Tibial nerve (tissue), 4 donors: ENCODE measurements at places on chromosomes 16 and 17.
A peak's percentile ranks its signal among the peaks of the same experiment; 100 is the strongest.

GRCh38 chr17:51643702-51644490 is 383.6 kb downstream of the UTP18 start:
- no peak for DNase-seq
- H3K27me3 ChIP-seq, result no peaks in the 10 kb centered on the region
- no peak overlapping the region for H3K27ac ChIP-seq
- no peaks in the 10 kb centered on the region for H3K36me3 ChIP-seq
- H3K4me1 ChIP-seq, result no peaks in the 10 kb centered on the region

- H3K4me3 ChIP-seq, result no peak overlapping the region
- H3K27ac ChIP-seq, result no peak overlapping the region
- H3K36me3 ChIP-seq, result no peaks in the 10 kb centered on the region
- H3K27me3 ChIP-seq, result no peaks in the 10 kb centered on the region
- DNase-seq, result no peak
Observed at GRCh38 chr17:73359987-73360410, 48.2 kb upstream of the CDC42EP4 start.

- H3K4me1 ChIP-seq, result no peaks in the 10 kb centered on the region
- no peak overlapping the region for H3K4me3 ChIP-seq
- no peaks in the 10 kb centered on the region for H3K27me3 ChIP-seq
- DNase-seq, result no peak
Observed at GRCh38 chr16:78570399-78571141, 471.1 kb downstream of the WWOX start.

DNA sequence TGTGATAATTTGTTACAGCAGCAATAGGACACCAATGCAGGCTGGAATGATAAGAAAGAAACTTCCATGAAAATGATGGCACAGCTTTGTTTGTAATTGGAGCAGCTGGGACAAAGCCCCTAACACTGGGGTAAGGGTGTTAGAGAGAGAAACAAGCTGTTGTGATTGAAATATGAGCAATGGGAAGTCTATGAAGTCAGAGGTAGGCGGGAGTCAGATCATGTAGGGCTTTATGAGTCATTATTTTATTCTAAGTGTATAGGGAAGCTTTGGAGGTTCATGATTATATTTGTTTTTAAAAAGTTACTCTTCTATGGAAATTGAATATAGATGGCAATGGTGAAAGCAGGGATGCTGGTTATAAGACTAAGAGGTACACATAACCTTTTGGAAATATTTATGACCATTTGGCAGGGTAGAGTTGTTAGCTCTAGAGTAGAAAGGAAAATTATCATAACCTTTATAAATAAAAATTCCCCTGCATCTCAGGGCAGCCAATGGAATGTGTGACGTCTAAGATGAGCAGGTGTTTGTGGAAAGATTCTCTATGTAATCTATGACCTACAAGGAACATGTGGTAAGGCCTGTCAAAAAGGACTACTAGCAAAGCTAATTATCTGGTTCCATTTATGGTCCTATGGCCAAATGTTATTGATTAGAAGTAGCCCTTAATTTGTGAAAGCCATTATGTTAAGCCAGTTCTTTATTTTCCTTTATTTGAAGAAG is 85.6 kb downstream of the KCNJ2 start:
- H3K4me1 ChIP-seq, result no peaks in the 10 kb centered on the region
- no peaks in the 10 kb centered on the region for H3K36me3 ChIP-seq
- no peak overlapping the region for H3K4me3 ChIP-seq
- no peak for DNase-seq

DNA sequence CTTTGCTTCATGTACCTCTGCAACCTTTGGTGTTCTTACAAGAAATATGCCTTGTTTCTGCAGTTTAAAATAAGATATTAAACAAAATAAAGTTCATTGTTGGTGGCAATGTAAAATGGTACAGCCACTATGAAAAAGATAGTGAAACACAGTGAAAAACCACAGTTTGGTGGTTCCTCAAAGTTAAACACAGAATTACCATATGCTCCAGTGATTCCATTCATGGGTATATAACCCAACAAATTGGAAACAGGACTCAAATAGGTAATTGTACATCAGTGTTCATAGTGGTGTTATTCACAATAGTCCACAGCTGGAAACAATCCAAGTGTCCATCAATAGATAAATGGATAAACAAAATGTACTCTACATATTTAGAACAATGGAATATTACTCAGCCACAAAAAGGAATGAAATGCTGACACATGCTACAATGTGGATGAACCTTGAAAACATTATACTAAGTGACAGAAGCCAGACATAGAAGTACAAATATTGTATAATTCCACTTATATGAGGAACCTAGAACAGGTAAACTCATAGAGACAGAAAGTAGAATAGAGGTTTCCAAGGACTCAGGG is 49.2 kb downstream of the CUEDC1 start:
- no peaks in the 10 kb centered on the region for H3K36me3 ChIP-seq
- DNase-seq, result no peak
- no peak overlapping the region for H3K4me3 ChIP-seq
- H3K27ac ChIP-seq, result peak overlapping the region; percentile 72
- peaks cover 55% of the 10 kb centered on the region for H3K4me1 ChIP-seq

- no peak overlapping the region for H3K27ac ChIP-seq
- H3K27me3 ChIP-seq, result no peaks in the 10 kb centered on the region
- H3K4me3 ChIP-seq, result no peak overlapping the region
- DNase-seq, result no peak
- no peaks in the 10 kb centered on the region for H3K36me3 ChIP-seq
Observed at GRCh38 chr17:52828621-52829020, 670.1 kb upstream of the CA10 start.

GRCh38 chr16:28081391-28081968 is 18.0 kb upstream of the GSG1L start:
- H3K4me3 ChIP-seq, result no peak overlapping the region
- H3K27me3 ChIP-seq, result no peaks in the 10 kb centered on the region
- DNase-seq, result no peak

- H3K36me3 ChIP-seq, result no peaks in the 10 kb centered on the region
- no peak overlapping the region for H3K27ac ChIP-seq
- no peak overlapping the region for H3K4me3 ChIP-seq
- no peaks in the 10 kb centered on the region for H3K4me1 ChIP-seq
Observed at GRCh38 chr16:87823181-87823929, 46.0 kb downstream of the SLC7A5 start.

DNA sequence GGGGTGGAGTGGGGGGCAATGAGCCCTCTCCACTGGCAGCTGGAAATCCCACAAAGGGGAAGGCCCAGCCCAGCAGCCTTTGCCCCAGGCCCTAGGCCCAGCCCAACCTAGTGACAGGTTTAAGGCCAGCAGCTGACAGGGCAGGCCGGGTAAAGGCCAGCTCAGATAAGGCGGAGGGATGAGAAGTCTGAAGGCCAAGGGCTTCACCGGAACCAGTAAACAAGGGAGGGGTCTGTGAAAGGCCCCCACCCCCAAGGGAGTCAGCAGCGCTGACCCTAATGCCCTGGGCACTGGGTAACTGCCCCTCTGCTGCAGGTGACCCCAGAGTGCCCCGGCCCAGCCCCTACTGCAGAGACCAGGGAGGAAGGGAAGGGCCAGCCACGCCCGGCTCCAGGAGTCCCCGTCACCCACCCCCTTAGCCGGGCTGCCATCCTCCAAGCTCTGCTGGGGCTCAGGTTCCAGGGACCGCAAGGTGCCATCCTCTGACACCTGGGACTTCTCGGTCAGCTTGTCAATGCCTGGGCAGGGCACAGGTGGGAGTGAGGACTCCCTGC is 17.5 kb downstream of the OTOP3 start:
- H3K36me3 ChIP-seq, result no peaks in the 10 kb centered on the region
- no peaks in the 10 kb centered on the region for H3K4me1 ChIP-seq
- H3K27ac ChIP-seq, result no peak overlapping the region
- H3K4me3 ChIP-seq, result no peak overlapping the region
- peaks cover 18% of the 10 kb centered on the region for H3K27me3 ChIP-seq
